ENCODE measurements at places on chromosomes 7 and 10.

DNA sequence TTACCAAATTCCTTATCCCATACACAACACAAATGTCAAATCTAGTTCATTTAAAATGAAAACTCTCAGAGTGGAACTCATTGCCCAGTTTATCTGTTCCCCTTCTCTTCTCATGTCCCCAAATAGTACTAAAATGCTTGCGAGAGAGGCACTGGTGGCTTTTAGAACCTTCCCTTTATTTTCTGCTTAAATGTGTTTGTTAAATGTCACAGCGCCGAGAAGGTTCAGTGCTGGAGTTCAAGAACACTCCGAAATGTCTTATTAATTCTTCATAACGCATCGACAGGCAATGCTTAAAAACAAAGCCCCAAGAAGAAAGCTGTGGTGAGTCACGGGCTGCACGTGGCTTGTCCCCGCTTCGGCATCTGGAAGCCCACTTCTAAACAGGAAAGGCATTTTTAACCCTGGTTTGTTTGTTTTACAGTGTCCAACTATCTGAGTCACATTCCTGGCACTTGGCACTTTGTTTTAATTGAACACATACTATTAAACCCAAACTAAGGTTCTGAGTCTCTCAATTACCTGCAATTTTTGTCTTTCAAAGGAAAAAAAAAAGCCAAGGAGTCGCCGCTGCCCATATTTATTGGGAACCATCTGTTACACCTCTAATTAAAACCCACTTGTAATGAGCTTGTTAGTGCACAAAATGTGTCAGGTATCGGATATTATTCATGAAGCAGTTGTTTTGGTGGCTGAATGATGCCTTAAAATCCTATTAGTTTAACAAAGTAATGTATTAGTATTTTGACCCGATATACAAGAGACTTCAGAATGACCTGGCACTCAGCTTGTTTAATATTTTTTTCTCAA lies 49.9 kb upstream of the MGMT start:
- no peak for DNase-seq

DNA sequence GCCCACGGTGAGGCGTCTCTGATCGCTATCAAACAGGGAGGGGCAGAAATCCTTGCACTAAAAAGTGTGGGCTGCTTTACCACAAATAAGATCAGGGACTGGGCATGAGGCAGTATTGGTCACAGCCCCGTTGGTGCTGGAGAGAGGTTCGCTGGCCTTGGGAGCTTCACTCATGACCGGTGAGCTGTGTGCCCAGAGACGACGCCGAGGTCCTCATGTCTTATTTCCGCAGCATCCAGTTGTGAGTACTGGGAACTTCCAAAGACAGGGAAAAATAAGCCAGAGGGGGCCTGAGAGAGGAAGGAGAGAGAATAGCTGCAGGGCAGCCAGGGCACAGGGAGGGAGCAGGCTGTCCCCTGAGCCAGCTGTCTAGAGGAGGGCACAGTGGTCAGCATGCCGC lies 154.2 kb upstream of the PRKCQ start:
- no peak for DNase-seq

GRCh38 chr7:64037095-64037494 lies 8.1 kb upstream of the ZNF727 start:
- DNase-seq: no peak

GRCh38 chr10:16611037-16611436 lies 89.4 kb upstream of the C1QL3 start:
- DNase-seq: no peak

DNA sequence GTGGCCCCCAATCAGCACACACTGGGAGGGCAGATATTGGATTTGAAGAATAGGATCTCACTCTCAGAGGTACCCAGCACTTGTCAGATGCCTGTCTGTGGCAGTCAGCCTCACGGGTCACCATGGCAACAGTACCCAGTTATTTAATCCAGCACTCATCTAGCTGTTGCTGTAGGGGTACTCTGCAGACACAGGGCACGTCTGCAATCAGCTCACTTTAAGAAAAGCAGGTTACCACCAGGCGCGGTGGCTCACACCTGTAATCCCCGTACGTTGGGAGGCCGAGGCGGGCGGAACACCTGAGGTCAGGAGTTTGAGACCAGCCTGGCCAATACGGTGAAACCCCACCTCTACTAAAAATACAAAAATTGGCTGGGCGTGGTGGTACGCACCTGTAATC lies 11.9 kb downstream of the SFXN4 start:
- no peak for DNase-seq

GRCh38 chr7:157692460-157693011 lies 355.7 kb downstream of the DNAJB6 start:
- no peak for DNase-seq

- no peak for DNase-seq
These were observed 332.8 kb downstream of the PLXNA4 start for GRCh38 chr7:132243463-132243862.

- no peak for DNase-seq
These were observed 1196.9 kb downstream of the SORCS3 start for GRCh38 chr10:105837951-105838350.

All from putamen (tissue), 1 donor.